Heart right ventricle (tissue), 16 donors: ENCODE measurements at places on chromosomes 11 and 22. TPM values are rescaled to one million over a fixed set of nuclear protein-coding genes. Genes with fewer than 3 reads are reported as not detected.

IL17REL gene
- not detected for total RNA-seq

DNA sequence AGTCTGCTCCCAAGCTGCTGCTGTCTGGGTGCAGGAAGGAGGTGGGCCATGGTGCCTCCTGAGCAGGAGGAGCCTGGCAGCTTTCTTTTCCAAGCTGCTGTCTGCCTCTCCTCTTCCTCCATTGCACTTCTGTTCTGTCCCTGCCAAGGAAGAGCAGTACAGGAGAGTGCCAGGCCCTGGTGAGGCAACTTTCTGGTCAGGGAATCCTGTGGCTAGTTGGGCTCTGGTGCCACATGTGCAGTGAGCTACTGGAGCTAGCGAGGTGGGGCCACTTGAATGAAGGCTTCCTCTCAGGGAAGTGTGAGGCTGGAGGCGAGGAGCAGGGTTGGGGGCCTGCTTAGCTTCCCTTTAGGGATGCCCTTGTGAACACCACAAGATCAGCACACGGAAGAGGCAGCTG, 90.0 kb downstream of the TSPAN18 start:
- no peak for DNase-seq

MPPED2 gene
- 10.4 TPM for total RNA-seq

- no peak for DNase-seq
These were observed 572.5 kb upstream of the ISX start for GRCh38 chr22:34493486-34493885.

- DNase-seq = no peak
These were observed 8.7 kb upstream of the KCNJ5 start for GRCh38 chr11:128882451-128882850.

DNA sequence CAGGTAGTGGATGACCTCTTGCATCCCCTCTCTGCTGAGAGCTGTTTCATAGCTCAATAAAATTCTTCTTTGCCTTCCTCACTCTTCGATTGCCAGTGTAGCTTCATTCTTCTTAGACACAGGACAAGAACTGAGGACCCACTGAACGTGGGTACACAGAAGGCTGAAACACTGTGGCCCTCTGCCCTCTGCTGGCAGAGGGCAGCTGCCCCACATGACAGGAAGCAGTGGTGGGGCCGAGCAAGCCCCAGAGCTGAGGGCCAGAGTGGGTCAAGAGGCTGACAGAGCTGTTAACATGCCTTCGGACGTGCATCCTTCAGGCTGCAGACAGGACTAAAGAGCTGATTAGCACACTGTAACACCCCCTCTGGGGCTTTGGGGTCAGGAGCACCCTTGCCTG, 15.6 kb downstream of the SMC1B start:
- no peak for DNase-seq
